ENCODE measurements at places on chromosomes 11 and 22.

DNA sequence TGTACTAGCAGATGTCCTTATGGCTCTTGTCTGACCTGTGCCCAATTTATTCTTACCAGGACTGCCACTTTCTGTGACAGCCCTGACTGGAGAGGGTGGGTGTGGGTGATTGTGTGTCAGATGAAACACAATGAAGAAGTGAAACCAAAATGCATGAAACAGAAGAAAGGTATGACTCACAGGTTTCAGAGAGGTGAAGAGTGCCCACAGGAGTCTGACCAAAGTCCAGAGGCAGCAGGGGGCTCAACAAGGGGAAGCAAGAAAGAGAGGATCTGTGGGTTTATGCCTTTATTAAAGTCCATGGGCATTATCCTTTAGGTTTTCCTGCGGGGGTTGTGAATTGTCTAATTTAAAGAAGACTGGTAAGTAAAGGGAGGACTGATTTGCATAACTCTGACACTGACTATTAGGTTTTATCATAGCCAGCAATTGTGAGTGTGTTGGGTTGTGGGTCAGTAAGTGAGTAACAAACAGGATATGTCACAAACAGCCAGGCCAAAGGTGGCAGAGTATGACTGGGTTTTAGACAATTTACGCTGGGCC is 3.9 kb upstream of the OR4C6 start:
- no peak for DNase-seq

- no peak for DNase-seq
Measured at GRCh38 chr11:62603072-62603408, 1.4 kb upstream of the MTA2 start.

DNA sequence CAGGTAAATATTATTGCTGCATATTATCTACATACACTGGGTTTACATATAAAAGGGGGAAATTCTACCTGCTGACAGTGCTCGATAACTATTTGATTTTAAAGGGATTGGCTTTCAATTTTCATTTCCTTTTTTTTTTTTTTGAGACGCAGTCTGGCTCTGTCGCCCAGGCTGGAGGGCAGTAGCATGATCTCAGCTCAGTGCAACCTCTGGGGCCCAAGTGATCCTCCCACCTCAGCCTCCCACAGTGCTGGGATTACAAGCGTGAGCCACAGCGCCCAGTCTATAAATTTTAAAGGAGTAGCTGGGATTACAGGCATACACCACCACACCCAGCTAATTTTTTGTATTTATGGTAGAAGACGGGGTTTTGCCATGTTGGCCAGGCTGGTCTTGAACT is 3.2 kb upstream of the PCF11 start:
- no peak for DNase-seq

GRCh38 chr11:11483627-11484026 is 130.6 kb upstream of the CSNK2A3 start:
- DNase-seq, result no peak

DNA sequence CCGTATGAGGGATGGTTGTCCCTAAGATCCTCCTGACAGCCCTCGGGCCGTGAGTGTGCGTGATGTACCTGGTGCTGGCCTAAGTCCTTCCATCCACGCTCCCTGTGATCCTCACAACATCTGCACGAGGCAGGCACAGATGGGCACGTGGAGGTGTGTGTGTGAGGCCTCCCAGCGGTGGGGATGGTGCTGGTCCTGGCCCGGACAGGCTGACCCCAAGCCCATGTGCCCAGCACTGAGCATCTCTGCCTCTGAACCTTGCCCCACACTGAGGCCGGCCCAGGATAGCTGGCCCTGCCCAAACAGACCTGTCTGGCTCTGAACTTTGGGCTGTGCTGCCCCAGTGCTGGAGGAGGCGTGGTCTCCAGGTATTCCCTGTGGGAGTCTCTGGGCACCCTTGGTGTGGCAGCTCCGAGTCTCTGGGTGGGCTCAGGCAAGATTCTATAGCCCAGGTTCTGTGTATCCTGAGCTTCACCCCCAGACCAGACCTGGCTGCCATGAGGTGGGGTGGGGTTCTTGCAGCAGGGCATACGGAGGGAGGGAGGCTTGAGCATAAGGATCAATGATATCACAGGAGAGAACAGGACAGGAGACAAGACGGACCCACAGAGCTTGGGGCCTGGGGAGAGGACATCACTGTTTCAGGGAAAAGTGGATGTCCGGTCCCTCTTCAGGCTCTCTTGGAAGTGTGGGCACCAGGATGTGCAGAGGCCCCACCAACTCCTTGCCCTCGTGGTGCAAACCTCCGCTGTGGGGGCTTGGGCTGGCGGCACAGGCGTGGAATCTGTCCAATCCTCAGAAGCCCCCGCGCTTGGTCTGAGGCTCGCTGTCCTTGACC is 881.8 kb downstream of the BRD1 start:
- DNase-seq, result no peak

- DNase-seq, result no peak
Measured at GRCh38 chr11:119258983-119259382, 52.8 kb downstream of the CBL start.

GRCh38 chr11:4381901-4382300 is 11.6 kb downstream of the TRIM21 start:
- DNase-seq, result no peak

DNA sequence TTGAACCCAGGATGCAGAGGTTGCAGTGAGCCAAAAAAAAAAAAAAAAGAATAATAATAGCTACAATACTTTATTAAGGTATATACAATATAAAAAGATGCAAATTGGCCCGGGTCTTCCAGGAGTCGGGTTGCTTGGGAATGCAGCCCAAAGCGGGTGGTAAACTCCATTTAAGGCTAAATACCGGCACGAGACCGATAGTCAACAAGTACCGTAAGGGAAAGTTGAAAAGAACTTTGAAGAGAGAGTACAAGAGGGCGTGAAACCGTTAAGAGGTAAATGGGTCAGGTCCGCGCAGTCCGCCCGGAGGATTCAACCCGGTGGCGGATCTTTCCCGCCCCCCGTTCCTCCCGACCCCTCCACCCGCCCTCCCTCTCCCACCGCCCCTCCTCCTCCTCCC is 143.3 kb downstream of the DLG2 start:
- DNase-seq, result no peak

GRCh38 chr11:1881442-1882264 is 10.0 kb downstream of the PRR33 start:
- DNase-seq, result peak; percentile 29
